Activated naive CD8-positive, alpha-beta T cell treated with anti-CD3 and anti-CD28 coated beads, Interleukin-2, amount 10 ng/mL, durations not matched to agents 7 days and 5 days (primary cell): ENCODE measurements at places on chromosomes 12 and 14. TPM values are rescaled to one million over a fixed set of nuclear protein-coding genes. Genes with fewer than 3 reads are reported as not detected.

Gene RNF212B
- total RNA-seq, result not detected

Gene WIF1
- not detected for total RNA-seq

Gene GPD1
- 0.33 TPM for total RNA-seq

Gene SYNJ2BP
- 15.3 TPM for total RNA-seq

Gene P2RX2
- not detected for total RNA-seq

DNA sequence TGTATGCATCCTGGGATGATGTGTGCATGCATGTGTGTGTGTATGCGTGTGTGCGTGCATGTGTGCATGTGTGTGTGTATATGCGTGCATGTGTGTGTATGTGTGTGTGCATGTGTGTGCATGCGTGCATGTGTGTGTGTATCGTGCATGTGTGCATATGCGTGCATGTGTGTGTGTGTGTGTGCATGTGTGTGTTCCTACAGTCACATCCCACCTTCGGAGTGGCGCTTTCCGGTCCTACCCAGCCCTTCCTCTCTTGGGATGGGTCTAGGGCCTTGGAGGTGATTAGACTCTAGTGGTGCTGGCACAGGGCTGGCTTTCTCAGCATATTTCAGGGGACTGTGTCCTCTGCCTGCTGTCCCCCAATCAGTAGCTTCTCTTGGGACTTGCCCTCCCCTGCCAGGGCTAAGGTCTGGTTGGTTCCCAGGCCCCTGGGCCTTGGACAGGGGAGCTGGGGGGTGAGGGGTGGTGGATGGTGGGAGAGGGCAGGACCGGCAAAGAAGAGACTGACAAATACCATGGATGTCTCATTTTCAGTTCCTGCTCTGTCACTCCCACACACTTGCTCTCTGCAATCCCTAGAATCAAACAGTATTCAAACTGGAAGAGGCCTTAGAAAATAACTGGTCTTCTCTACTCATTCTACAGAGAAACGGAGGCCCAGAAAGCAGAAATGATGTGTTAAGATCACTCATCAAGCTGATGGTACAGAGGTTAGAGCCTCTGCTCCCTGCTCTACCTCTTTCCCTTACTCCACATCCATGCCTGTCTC lies 21.9 kb upstream of the FAIM2 start:
- no peak overlapping the region for H3K27ac ChIP-seq
- DNase-seq, result no peak
- no peaks in the 10 kb centered on the region for H3K36me3 ChIP-seq
- peaks cover 5% of the 10 kb centered on the region for H3K27me3 ChIP-seq
- no peak overlapping the region for H3K4me3 ChIP-seq

DNA sequence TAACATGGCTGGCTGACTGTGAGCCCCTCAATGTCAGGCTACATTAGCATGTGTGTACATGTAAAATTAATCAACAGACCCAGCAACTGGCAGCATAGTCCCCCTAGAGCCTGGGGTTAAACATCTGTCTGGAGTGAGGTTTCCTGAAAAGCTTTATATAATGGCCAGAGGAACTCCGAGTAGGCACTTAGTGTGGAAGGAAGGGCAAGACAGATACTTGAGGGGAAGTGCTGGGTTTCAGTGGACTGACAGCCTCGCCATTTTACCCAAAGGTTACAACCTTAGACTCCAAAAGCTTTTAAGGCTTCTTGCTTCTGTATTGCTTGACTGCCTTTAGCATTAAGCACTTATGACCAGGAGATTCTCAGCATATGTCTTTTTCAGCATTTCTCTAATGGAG lies 430.8 kb downstream of the FLRT2 start:
- H3K27me3 ChIP-seq, result no peaks in the 10 kb centered on the region
- H3K27ac ChIP-seq, result no peak overlapping the region
- H3K4me3 ChIP-seq, result no peak overlapping the region
- no peaks in the 10 kb centered on the region for H3K36me3 ChIP-seq
- no peak for DNase-seq
- no peaks in the 10 kb centered on the region for H3K4me1 ChIP-seq

GRCh38 chr14:74085047-74085637 lies 386 bp downstream of the LIN52 start:
- DNase-seq, result no peak
- H3K4me3 ChIP-seq, result peak overlapping the region; percentile 94
- H3K4me1 ChIP-seq, result peaks cover 23% of the 10 kb centered on the region
- H3K27me3 ChIP-seq, result no peaks in the 10 kb centered on the region
- peak overlapping the region; percentile 93 for H3K27ac ChIP-seq
- H3K36me3 ChIP-seq, result peaks cover 14% of the 10 kb centered on the region

DNA sequence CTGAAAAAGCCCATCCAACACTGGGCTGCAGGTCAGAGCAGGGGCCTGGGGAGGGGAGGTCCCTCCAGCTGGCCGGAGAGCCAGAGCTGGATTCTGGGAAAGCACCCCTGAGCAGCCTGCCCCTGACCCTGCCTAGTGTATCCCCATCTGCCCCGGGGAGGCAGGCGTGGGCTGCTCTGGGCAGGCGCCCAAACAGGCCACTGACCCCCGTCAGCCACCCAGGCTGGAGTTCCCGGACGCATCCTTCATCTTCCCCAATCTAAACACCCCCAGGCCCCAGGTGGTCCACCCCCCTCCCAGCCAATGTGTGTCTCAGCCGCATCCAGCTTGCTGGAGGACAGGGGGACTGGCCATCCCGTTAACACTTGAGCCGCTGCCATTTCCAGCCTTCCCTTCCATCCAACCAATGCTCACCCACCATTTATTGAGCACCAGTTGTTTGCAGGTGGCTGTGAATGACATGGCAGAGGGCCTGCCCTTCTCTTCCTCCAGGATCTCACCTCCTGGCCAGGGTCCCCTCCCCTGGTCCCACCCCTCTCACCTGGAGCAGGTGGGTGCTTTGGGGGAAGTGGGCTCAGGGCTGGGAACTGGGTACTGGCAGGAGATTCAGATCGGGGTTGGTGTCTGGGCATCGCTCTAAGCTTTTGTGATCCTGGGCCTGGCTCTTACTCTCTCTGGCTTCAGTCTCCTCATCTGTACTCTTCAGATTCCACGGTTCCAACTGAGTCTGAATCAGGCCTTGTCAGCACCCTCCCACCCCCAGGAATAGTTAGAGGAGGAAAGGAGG lies 743 bp upstream of the DTX1 start:
- no peak for DNase-seq
- no peaks in the 10 kb centered on the region for H3K4me1 ChIP-seq
- no peaks in the 10 kb centered on the region for H3K36me3 ChIP-seq
- no peak overlapping the region for H3K27ac ChIP-seq

DNA sequence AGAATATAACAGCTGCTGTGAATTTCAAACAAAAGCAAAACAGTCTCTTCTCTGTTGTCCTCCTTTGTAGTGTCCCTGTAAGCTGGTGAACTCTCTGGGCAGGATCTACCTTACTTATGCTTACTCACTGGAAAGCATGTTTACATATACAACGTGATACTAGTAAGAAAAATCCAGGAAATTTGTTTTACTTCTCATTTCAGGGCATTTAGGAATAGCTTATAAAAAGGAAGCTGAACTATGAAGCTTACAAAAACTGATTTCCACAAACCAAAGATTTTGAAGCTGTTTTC lies 311.0 kb downstream of the NOVA1 start:
- DNase-seq, result no peak
- H3K27ac ChIP-seq, result no peak overlapping the region
- no peaks in the 10 kb centered on the region for H3K4me1 ChIP-seq

DNA sequence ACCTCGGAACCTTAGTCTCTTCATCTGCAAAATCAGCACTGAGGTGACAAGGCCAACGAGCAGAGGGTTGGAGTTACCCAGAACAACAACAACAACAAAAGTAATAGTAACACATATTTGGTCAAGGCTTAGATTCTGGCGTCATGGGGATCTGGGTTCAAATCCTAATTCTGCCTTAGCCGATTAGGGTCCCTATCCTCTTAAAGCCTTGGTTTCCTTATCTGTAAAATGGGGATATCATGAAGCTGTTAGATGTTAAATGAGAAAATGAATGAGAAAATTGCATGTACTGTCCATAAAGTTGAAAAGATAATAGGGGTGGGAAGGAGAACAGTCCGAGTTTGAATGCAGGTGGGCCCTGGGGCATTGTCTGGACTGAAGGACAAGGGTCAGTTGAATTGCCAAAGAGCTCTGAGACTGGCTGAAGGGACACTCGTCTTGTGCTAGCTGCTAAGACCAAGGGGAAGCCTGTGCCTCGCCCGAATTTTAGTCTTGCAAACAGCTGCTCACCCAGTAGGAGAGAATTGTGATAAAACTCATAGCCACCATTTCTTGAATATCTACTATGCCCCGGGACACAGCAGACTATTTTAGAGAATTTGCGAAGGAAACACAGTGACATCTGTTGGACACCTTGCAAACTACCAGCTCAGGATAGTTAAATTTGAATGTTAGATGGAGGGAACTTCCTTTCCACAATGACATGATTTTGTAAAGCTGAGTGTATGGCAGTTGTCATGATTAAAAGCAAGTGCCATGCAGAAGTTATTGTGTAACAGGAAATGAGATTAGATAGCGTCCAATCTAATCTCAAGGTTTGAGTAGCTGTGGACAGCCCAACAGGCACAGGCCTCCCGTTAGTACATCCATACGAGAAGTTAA lies 6.8 kb upstream of the HNF1A start:
- DNase-seq, result no peak
- no peaks in the 10 kb centered on the region for H3K36me3 ChIP-seq
- no peak overlapping the region for H3K27ac ChIP-seq
- H3K4me3 ChIP-seq, result no peak overlapping the region

GRCh38 chr14:104739026-104739425 lies 13.9 kb upstream of the SIVA1 start:
- H3K36me3 ChIP-seq, result no peaks in the 10 kb centered on the region
- no peaks in the 10 kb centered on the region for H3K4me1 ChIP-seq
- peaks cover 4% of the 10 kb centered on the region for H3K27me3 ChIP-seq
- DNase-seq, result no peak

DNA sequence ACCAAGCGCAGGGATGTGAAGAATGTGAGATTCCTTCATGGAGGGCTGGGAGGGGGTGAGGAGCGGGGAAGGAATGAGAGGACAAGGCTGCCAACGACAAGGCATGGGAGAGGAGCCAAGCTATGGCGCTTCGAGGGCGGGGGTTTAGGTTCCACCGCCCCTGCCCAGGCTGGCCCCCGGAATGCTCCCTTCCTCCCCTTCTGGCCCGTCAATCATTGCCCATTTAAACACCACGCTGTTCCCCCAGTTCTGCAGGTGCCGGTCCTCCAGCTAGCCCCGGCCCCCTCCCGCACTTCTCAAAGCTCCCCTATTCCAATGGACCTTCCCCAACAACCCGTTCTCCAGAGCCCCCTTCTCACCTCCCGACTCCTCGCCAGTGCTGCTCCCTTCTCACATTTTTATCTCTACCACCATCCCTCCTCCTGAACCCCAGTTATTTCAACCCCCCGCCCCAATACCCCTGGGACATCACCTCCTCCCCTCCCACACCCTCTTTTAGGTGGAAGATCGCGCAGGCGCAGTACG lies 428 bp downstream of the RNF41 start:
- H3K27ac ChIP-seq, result peak overlapping the region; percentile 91

GRCh38 chr14:61421212-61421923 lies 100.0 kb downstream of the PRKCH start:
- DNase-seq, result no peak
- peak overlapping the region; percentile 80 for H3K27ac ChIP-seq
- peaks cover 83% of the 10 kb centered on the region for H3K4me1 ChIP-seq
- H3K27me3 ChIP-seq, result no peaks in the 10 kb centered on the region
